ENCODE measurements at places on chromosomes 2 and 18.

GRCh38 chr2:199431746-199432213, 26.0 kb downstream of the SATB2 start:
- no peak for DNase-seq

- no peak for DNase-seq
These were observed 11.2 kb downstream of the ZNF385B start for GRCh38 chr2:179850188-179850587.

GRCh38 chr18:58785171-58785805, 79.4 kb upstream of the ZNF532 start:
- no peak for DNase-seq

- no peak for DNase-seq
These were observed 70.0 kb downstream of the TMEM18 start for GRCh38 chr2:607172-607571.

- no peak for DNase-seq
These were observed 199.7 kb downstream of the ANKRD30B start for GRCh38 chr18:14947482-14948162.

- DNase-seq = no peak
These were observed 286.2 kb upstream of the ACVR2A start for GRCh38 chr2:147558620-147559019.

DNA sequence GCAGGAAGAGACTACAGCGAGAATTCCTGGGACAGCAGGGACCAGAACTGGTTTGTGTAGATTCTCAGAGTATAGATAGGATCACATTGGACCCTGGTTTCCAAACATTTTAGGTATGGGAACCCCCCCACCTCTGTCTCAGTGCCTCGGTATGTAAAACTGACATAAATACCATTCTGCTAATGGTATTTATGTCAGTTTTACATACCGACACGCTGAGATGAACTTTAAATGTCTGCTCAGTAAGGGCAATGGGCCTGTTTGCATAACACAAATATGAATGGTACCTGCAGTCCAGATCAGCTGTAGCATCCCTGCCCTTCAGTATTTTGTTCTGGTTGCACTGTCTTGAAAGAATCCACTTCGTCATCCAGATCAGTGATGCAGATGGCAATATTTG, 73.2 kb downstream of the WDSUB1 start:
- DNase-seq = no peak
